NCI-H1930 (cell line): ENCODE measurements at places on chromosomes 6 and 20.

DNA sequence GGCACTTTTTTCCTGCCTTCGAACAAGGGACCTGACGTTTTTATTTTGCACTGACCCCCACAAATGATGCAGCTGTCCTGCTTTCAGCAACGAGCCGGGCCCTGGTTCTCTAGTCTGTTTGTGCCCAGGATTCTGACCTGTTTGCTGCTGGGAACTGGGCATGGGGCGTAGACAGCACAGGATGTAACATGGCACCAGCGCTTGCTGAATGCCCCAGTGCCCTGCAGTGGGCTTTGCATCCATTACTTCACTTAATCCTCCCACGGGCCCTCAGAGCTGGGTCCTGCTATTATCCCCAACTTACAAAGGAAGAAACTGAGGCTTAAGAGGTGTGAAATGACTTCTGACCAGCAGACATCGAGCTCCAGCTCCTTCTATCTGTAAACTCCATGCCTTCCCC is 80.4 kb upstream of the PMEPA1 start:
- DNase-seq = no peak

DNA sequence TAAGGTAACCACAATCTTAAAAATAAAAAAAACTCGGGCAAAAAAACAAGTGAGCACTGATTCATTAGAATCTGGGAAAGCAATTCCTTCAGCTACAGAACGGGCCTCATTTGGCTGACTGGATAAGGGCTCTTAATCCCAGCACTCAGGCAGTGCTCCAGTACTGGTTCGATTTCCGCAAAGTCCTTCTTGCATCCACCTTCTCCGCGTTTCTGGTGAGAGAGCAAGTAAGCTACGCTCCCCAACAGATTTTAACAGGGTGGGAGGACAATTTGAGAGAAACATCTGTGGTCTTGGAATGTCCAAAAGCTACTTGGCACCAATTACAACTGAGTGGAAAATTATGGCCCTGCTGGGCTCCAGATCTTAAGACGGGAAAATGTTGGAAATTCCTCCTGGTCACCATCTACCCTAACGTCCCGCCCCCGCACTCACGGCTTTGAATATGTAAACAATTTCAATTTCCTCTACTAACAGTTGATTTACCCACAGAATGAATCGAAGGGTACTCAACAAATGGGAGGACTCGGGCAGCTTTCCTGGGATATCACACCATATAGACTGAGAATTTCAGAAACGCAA is 18.1 kb upstream of the ZSCAN9 start:
- no peak for DNase-seq

DNA sequence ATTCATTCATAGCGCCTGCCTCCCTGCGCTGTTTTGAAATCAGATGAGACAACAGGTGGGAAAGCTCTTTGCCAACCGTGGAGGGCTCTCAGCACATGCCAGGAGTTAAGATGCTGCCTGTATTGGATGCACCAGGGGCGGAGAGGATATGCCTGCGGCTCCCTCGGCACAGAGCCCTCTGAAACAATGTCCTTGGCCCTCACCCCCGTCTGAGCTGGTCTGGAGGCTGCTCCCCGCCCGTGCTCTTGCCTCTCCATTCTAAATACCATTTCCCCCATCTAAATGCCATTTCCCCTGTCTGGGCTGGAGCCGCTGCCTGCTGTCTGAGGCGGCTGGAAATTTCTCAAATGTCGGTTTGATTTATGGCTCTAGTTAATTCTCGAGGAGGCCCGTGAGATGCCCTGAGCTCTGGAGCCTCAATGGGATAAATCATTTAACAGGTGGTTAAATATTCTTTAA is 50.8 kb upstream of the MLN start:
- no peak for DNase-seq

GRCh38 chr6:16413399-16413798 is 175.0 kb downstream of the GMPR start:
- no peak for DNase-seq

GRCh38 chr6:168623736-168624135 is 182.8 kb downstream of the SMOC2 start:
- DNase-seq = no peak

GRCh38 chr6:107264357-107264840 is 149.1 kb upstream of the BEND3 start:
- peak; percentile 54 for DNase-seq

- DNase-seq = no peak
Observed at GRCh38 chr6:14943116-14943515, 302.8 kb upstream of the JARID2 start.

DNA sequence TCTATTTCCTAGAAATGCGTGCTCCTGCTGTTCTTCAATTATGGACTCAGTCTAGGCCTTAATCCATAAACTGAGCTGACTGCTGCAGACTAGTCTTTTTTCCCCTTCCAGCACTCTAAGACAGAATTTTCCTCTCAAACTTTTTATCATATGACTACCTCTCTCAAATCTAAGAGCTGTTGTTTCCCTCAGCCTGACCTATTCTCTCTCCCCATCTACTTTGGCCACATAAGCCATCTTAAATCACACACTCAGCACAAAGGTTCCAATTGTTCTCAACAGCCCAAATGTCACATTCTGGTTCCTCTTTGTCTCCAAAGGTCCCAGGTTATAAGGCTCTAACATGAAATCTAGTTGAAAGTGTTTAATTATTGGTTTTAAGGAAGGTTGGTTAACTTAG is 85.2 kb downstream of the PRSS35 start:
- no peak for DNase-seq

DNA sequence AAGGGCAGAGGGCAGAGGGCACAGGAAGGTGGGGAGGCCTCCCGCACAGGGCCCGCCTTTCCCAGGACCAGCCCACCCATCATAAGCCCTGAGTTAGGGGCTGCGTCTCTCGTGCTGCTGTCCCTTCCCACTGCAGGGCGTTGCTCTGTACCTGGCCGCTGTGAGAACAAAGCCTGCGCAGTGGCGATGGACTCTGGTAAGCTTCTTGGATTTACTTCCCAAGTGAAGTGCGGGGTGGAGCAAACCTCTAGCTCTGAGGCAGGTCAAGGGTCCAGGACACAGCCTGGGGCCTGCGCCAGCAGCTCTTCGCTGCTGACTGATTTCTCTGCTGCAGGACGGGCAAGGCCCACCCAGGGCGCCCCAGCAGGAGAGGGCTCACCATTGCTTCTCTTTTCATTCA is 23.9 kb downstream of the INSM1 start:
- no peak for DNase-seq

- no peak for DNase-seq
Observed at GRCh38 chr6:2942914-2943563, 28.3 kb downstream of the SERPINB6 start.

- DNase-seq = no peak
Observed at GRCh38 chr20:59437601-59438031, 137.2 kb downstream of the EDN3 start.

DNA sequence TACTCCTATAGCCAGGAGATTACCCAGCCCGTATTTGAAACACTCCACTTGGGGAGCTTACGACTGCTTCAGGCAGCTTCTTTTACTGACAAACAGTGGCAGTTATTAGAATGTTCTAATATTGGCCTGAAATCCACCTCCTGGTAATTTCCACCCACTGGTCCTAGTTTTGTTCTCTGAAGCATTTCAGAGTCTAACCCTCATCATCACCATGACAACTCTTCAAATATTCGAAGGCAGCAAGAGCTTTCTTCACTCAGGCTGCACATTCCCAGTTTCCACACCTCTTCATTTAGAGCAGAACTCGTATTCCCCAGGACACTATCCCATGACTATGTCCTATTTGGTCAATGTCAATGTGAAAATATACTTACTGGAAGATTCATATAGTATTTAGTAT is 325.6 kb downstream of the UBE3D start:
- no peak for DNase-seq

- no peak for DNase-seq
Observed at GRCh38 chr6:159493231-159493897, 199.7 kb downstream of the SOD2 start.

GRCh38 chr6:158285656-158286021 is 26.6 kb upstream of the TULP4 start:
- DNase-seq = no peak

- DNase-seq = no peak
Observed at GRCh38 chr20:32158943-32159660, 48.4 kb downstream of the PLAGL2 start.

DNA sequence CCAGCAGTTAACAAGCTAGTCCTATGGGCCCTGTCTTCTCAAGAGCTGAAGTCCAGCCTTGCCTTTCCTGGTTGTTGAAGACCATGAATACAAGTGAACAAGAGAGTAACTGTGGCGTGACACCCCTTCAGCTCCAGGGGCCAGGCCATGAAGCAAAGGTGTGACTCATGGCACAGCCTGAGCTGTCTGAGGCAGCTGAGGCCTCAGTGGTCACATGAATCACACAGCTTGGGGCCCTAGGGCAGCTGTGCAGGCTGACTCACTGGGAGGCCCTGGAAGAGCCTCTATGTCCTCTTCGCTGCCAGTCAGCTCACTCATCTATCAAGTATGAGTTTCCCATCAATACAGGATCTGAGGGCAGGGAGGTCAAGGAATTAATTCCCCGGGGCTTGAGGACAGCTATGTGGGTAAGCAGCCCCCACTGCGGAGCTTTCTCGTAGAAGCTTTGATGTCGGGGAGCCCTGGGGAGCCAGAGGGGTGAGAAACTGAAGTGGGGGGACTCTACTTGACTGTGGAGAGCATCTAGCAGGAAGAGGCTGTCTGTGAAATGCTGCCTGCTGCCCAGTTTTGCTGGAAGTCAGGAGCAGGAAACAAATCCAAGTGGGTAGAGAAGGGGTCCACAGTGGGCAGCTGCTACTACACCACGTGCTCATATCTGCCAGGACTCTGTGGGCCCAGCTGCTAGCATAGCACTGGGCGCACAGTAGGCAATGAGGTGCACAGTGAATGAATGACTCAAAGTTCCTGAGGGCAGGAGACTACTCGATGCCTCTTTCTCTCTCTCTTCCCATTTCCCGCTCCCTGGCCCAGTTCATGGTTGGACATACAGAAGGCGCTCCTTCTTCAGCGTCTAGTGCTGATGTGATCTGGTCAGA is 13.7 kb upstream of the FAM83C start:
- DNase-seq = no peak

DNA sequence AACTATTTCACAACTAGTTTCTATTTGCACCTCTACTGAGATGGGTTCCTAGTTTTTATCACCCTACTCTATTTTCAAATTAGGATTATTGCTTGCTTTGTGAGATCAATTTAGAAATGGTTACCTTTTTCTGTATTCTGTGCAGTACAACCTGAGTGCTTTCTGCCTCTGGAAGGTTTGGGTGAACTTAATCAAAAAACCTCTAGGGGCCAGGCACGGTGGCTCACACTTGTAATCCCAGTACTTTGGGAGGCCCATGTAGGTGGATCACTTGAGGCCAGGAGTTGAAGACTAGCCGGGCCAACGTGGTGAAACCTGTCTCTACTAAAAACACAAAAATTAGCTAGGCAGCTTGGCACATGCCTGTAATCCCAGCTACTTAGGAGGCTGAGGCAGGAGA is 63.3 kb downstream of the SCAF8 start:
- DNase-seq = no peak

GRCh38 chr20:50635676-50636600 is 55.4 kb downstream of the RIPOR3 start:
- DNase-seq = peak; percentile 50

- DNase-seq = no peak
Observed at GRCh38 chr6:10210052-10210451, 204.8 kb downstream of the TFAP2A start.

GRCh38 chr6:169801396-169802160 is 50.2 kb downstream of the ERMARD start:
- no peak for DNase-seq

- no peak for DNase-seq
Observed at GRCh38 chr20:35731469-35731788, 10.6 kb downstream of the RBM39 start.

- no peak for DNase-seq
Observed at GRCh38 chr6:160426136-160426535, 78.0 kb downstream of the SLC22A3 start.

GRCh38 chr20:62126141-62126540 is 3.9 kb downstream of the LSM14B start:
- no peak for DNase-seq

- no peak for DNase-seq
Observed at GRCh38 chr6:42819803-42820511, 38.1 kb downstream of the BICRAL start.

DNA sequence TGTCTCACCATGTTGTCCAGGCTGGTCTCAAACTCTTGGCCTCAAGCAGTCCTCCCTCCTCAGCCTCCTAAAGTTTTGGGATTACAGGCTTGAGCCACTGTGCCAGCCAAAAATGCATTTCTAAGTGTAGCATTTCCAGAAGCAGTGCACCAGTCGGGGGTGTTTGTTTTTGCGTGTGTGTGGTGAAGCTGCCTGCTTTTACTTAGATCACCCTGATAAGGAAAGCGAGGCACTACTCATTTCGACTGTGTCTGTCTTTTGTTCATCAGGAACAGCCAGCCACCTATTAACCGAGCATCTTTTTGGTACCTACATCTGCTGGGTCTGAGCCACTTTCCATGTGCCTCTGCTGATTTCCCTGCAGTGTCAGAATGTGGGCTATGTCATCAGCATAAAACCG is 18.7 kb downstream of the SIRT5 start:
- DNase-seq = no peak

DNA sequence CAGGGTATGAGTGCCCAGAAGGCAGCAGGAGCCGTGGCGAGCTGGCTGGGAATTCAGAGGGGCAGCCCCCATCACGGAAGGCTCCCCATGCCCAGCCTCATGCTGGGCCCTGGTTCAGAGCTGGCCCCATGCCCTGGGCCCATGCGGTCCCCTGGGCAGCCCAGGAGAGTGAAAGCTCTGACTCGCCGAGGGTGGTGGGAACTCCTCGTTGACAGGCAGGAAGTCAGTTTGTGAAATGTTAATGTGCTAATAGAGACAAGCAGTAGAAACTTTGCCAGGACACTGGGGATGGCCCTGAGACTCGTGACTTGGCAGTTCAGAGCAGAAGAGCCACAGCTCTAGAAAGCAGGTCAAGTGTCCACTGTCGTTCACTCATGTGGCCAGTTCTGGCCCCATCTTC is 353.0 kb downstream of the TAF4 start:
- no peak for DNase-seq

GRCh38 chr6:37236921-37237320 is 20.7 kb upstream of the TBC1D22B start:
- DNase-seq = no peak

DNA sequence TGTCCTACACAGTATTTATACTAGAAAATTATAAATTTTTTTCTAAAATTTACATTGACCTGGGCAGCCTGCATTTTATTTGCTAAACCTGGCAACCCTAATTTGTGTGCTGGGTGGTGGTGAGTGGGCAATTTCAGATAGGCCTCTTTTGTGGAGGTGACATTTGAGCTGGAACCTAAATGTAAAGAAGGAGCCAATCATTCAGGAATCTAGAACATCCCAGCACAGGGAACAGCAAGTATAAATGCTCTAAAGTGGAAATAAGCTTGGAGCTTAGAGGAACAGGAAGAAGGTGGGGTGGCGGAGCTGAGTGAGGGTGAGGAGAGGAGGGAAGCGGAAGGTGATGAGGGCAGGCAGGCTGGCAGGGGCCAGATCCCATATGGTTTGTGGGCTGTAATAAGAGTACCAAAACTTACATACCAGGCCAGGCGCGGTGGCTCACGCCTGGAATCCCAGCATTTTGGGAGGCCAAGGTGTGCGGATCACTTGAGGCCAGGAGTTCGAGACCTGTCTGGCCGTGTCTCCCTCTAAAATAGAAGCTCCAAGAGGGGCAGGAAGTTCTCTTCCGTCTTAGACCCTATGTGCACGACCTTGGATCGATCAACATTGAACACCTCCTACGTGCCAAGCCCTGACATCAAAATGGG is 549 bp upstream of the CSE1L start:
- no peak for DNase-seq
